ENCODE measurements at places on chromosomes 5 and 9.

DNA sequence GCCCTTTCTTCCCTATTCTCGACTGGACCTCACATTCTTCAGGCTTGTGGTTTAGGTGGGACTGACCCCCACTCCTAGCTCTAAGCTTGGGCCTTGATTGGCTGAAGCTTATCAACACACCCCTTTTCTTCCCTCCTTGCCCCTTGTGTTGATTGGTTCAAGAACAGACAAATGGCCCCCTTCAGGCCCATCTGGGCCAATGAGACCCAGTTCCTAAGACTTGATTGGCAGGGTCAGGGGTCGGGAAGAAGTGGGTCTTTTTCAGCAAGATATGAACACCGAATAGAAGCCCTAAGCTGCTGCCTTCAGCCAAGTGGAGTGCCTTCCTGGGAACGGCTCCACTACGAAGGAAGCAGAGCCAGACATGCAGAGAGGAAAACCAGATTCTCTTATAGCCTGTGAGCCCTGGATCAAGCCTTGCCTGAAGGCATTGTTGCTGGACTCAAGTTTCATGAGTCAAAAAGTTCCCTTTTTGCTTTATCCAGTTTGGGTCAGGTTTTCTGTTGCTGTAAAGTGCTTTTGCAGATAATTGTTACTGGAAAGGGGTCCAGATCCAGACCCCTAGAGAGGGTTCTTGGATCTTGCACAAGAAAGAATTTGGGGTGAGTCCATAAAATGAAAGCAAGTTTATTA is 22.4 kb upstream of the NCS1 start:
- no peak for DNase-seq

- DNase-seq, result no peak
Observed at GRCh38 chr9:101528015-101528414, 5.6 kb upstream of the RNF20 start.

GRCh38 chr5:3325201-3325971 is 270.2 kb upstream of the IRX1 start:
- DNase-seq, result no peak

DNA sequence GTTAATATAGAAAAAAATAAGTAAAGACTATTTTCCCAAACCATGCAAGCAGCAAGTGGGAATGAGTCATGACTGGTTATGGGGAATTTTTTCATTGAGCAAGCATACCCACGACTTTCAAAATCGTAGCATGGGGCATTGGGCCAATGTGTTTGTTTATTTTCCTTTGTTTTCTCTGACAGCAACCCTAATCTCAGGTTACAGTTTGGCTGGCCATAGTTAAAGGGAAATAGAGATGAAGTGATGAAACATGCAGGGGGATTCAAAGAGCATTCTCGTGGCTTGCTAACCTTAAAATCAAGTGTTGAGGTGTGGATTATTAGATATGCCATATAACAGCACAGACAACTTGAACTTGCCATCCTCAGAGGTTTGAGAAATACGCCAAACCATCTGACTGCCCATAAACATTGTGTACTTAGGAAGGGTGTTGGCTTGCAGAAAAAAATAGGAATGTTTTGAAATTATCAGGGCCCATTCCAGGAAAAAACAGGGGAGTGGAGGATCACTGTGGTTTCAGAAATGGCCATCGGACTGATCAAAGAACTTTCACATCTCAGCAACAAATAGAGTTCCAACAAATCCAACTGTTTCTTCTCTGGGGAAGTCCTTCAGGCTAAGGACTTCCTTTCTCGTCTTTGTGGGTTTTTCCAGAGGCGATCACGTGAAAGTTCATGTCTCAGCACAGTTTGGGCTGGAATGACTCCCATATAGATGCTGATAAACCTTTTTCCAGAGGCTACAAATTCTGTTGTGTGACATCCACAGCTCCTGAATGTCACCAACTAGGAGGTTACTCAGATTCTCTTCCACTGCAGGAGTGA is 259.1 kb downstream of the SYK start:
- DNase-seq, result no peak

GRCh38 chr5:78628270-78628992 is 20.1 kb downstream of the LHFPL2 start:
- no peak for DNase-seq

- DNase-seq, result no peak
Observed at GRCh38 chr5:148060309-148060708, 3.5 kb upstream of the SPINK5 start.

- no peak for DNase-seq
Observed at GRCh38 chr5:893711-894110, 1.0 kb downstream of the TRIP13 start.

DNA sequence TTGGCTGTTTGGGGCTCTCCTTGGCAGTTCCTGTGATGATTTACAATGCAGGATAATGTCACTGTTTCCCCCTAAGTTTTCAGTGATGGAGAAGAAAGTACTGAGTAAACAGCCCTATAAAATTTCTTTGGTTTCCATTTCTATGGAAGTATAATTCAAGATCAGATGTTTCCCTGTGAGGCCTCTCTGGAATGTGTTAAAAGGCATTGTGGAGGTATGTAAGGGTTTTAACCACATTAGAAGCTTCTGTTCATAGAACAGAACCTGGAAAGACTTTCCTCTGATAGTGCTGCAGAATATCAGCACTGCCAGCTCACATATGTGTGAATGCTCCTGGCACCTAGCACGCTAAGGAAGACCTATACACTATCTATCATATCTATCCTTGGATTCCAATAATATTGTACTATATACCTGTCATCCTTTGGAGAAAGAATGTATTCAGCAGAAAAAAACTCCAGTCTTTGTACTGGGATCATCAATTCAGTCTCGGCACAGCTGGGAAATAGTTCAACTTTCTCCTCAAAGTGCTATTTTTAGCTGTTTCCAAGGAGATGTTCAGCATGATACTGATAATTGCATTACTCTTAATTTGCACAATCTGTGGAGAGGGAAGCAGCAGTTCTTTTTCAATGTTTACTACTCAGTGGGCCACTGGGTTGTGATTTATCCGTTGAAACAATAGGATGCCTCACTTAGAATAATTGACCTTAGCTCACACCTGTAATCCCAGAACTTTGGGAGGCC is 21.9 kb downstream of the TTC1 start:
- no peak for DNase-seq

DNA sequence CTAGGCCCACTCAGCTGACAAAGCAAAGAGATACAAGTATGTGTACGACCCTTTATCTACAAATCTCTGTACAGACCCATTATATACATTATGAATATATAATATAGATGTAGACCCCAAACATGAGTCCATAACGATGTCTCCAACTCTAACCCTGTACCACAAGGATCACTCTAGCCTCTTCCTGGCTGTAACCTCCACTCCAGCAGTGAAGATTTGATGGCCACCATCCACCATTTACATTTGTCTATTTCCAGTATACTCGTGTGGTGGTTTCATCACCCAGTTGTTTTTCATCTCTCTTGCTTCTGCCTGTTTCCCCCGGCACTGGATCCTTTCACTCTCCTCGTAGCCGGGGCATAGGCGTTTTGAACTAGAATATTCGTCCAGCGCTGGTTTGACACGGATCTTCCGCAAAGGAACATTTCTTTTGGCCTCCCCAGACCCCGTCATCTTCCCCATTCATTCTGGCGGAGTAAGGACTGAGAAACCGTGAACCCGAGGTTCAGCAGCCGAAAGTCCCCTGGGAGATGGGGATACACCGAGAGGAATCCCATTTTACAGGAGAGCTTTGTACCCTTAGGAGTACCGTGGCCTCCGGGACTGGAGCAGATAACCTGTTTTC is 828 bp upstream of the TRIO start:
- DNase-seq, result no peak

DNA sequence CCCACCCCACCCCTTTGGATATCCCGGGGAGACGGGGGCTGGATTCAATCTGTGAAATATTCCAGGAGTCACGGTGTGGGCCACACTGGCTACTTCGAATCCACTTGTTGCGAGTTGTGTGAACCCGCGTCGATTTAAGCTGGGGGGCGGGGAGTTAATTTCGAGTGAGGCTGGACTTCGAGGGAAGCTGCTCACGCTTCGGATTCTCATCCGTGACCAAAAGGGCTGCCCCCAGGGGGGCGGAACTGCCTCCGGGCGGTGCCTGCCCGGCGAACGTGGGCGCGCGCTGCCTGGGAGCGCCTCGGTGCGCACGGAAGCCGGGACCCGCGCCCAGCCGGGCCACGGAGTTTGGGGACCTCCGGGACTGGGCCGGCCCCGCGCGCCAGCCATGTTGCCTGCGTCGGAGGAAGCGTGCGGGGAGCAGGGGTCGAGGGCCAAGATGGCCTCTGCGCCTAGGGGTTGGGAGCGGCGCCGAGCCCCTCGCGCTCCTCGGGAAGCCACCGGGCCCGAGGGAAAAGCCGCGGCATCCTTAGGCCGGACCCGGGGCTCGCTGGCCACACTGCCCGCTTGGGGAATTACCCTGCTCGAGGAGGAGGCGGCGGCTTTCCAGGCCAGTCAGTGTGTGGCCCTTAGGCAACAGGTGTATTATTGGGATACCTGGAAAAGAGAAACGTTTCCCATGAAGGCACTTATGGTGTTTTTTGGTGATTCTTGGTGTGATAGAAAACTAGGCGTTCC is 975 bp downstream of the OCLN start:
- DNase-seq, result no peak

DNA sequence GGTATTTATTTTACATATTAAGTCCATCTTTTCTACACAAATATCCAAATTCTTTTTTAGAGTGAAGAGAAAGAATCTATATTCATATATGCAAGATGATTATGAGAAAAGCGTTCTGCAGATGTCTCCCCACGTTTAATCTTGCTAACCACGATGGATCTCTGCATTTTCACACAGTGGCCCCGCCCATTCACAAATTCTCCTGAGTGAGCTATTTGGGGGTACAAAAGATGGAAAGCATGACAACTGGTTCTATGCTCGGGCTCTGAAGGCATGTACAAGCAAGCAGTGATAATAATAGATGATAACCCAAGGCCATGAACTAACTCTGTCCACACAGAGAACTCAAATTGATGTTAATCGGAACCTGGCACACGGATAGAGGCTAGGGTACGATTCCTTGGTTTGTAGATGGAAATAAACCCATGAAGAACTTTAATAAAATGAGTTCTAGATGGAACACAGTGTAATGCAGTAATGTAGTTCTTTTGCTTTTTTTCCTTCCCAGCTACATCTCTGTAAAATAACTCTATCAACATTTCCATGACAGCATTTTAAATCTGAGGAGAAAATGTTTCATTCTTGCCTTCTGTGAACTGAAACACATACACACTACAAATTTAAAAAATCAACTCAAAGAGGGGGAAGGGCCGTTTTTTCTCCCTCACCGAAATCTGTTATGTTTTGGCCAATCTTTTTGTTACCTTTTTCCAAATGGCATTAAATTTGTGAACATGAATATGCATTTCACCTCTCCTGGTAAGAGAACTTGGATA is 851.7 kb upstream of the DMAC1 start:
- no peak for DNase-seq

- DNase-seq, result no peak
Observed at GRCh38 chr5:112865128-112865527, 4.0 kb downstream of the SRP19 start.

DNA sequence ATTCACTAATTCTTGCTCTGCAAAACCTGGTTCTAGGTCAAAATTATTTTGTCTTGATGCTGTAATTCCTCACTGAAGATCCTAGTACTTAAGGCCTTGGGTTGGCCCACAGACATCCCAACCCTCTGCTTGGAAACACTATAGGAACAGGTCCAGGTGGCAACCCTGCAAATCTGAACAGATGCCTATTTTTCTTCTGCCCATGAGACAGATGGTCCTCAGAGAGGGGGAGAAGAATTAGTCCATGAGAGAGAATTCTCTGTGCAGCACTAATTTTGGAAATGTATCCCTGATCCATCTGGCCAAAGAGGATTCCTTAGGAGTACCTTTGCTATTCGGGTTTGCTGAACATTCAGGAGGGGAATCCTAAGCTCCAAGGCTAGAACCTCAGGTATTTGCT is 156.3 kb downstream of the ELAVL2 start:
- no peak for DNase-seq

GRCh38 chr9:34985311-34985899 is 4.1 kb upstream of the DNAJB5 start:
- no peak for DNase-seq

DNA sequence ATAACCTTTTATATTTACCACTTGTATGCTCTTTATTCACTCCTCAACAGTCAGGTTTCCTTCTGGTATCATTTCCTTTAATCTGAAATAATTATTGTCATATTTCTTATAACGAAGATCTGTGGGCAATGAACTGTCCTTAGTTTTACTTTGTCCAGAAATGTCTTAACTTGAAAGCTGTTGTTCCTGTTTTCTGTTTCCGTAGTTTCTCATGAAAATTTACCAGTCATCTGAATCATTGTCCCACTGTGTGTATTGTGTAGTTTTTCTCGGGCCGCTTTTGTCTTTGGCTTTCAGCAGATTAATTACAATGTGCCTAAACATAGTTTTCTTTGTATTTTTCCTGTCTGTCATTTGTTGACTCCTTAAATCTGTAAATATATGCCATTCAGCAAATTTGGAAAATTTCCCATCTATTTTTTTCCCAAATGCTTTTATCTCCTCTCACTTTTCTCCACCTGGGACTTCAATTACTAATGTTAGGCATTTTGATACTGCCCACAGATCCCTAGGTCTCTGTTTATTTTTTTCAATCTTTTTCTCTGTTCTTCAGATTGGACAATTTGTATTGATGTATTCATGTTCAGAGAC is 74.9 kb downstream of the PDE8B start:
- no peak for DNase-seq

- DNase-seq, result no peak
Observed at GRCh38 chr9:77806741-77807140, 158.6 kb upstream of the GNA14 start.

DNA sequence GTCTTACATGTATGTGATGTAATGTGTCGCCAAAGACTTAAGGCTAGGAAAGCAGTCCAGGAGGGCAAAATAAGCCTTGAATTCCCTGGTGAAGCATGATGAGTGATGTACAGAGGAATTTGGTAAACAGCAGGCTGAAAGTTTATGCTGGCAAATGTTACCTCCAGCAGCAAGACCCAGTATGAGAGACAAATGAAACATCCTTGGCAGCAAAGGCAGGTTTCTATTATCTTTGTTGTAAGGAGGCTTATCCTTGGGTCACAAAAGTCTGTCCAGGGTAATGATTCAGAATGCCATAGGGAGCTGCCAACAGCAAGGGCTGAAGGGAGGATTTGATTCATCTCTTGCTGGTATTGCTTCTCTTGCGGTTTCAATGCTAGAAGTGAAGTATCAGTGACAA is 75.9 kb upstream of the HTR4 start:
- no peak for DNase-seq

GRCh38 chr5:150521939-150522503 is 14.1 kb downstream of the NDST1 start:
- DNase-seq, result no peak

- no peak for DNase-seq
Observed at GRCh38 chr5:160213537-160213936, 15.8 kb upstream of the FABP6 start.

DNA sequence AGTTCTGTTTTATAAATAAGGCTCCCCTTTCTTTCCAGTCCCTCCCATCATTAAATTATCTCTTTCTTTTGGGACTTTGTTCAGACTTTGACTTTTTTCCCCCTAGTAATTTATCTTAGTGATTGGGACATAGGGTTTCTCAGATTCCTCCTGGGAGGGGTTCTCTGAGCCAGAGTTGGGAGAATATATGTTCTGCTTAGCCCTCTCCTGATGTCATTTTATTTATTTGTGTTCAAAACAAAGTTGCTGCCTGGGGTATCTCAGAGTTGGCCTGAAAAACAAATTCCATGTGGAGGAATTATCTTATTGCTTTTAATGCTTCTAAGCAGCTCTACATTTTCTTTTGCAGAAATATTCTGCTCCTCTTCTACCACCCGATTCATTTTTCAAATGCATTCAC is 211.0 kb downstream of the PCSK5 start:
- DNase-seq, result no peak

GRCh38 chr5:71651579-71651978 is 64.4 kb downstream of the MCCC2 start:
- DNase-seq, result no peak

GRCh38 chr9:126009047-126009446 is 261.9 kb downstream of the PBX3 start:
- DNase-seq, result no peak
